Hindlimb muscle (tissue), 1 donor: ENCODE measurements at places on chromosomes 2 and 18.

DNA sequence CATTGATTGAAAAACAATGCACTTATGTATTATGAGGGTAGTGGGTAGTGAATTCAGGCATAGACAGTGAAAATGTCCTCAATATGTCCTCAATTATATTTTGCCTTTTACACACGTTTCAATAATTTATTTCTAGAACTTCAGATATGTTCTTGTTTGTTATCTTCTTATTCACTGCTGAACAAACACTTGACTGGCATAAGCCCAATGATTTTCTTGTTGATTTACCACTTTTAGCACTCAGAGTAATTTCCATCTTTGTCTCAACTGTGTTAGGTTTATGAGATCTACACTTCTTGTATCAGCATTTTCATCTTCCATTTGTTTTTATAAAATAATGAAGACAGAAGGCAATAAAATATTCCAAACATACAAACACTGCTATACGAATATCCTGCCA, 61.8 kb upstream of the DCC start:
- DNase-seq: no peak

- no peak for DNase-seq
These were observed 271.9 kb upstream of the CXCR4 start for GRCh38 chr2:136389809-136390208.

- no peak for DNase-seq
These were observed 18.6 kb downstream of the ERCC3 start for GRCh38 chr2:127275356-127275755.

DNA sequence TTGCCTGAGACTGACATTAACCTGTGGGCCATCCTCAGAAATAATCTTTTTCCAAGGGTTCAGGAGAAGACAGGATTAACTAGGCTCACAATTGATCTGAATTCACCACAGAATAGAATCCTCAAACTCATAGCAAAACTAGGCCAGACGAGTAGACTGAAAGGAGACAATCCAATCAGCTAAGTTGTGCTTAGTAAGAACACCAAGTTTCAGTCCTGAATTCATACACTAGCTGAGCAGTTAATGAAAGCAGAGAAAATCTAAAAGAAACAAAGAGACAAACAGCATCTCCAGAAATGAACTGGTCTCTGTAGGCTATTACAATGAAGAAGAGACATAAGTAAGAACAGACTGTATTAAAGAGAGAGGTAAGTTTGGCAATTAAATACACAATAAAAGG, 89.5 kb downstream of the GORASP2 start:
- no peak for DNase-seq

DNA sequence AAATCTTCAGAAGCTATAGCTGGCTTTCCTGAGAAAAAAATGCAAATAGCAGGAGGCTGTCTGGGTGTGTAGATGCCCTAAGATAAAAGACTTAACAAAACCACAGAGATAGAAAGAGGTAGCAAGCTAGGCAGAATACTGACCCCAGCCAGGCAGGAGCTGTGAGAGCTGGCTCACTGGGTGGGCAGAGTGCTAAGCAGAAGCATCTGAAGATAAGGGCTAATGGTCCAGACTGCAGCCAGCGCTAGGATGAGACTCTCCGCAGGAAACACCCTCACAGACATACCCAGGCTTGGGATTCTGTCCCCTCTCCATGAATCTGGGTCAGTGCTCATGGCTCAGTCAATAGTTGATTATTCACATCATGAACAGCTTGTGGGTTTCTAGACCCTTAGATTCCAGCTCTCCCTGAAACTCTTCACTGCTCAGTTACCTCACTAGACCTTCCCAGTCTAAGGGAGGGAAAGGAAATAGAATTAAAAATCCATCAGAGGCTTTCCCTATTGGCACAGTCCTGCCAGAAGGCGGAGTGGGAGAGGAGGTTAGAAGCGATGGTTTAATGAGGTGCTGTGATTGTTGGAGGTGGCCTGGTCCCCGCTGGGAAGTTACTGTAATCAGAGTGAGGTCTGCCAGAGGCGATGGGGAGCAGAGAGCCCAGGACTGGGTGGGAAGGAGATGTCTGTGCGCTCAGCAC, 21.4 kb upstream of the CCBE1 start:
- no peak for DNase-seq
